ENCODE measurements at places on chromosomes 6 and 20.

DNA sequence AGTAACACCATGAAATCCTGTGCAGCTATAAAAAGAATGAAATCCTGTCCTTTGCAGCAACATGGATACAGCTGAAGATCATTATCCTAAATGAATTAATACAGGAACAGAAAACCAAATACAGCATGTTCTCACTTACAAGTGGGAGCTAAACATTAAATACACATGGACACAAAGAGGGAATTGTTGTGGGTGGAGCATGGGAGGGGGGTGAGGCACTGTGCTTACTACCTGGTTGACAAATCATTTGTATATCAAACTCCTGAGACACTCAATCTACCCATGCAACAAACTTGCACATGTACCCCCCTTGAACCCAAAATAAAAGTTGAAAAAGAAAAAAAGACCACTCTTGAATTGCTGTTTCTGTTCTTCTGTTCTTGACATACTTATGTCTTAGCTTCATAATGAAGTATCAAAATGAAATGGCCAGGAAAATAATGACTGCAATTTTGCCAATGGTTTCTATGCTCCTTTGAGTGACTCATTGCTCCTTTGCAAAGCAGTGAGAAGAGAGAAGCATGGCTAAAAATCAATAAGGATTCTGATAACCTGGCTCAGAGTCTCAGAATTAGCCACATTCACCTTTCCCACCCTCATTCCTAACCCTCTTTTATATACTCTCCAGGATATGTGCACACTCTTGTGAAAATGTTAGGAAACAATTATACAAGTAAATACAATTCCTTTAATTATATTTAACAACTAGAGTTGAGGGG, 71.0 kb downstream of the CYP39A1 start:
- no peak for DNase-seq

DNA sequence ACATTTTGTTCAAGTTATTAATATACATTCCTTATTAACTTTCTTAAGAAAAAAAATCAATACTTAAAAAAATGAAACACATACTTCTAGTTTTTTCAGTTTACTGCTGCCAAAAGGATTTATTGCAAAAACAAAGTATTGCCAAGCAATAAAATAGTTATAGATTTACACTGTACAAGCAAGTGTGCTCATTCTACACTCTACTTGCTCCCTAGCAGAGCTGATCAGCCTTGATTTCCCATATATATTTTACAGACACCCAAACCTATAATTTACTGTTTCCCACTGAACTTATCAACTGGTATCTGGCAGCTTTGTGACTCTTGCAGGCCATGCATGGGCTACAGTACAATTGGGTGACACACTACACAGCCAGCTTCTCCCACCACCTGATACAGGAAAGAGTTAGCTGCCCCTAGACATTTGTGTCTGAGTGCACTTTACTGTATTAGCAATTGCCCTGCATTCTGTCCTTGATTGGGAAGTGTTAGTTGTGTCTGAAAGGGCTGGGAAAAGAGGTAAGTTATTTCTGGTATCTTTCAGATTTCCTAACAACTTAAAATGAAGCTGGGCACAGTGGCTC, 156.0 kb upstream of the BEND3 start:
- DNase-seq, result no peak

DNA sequence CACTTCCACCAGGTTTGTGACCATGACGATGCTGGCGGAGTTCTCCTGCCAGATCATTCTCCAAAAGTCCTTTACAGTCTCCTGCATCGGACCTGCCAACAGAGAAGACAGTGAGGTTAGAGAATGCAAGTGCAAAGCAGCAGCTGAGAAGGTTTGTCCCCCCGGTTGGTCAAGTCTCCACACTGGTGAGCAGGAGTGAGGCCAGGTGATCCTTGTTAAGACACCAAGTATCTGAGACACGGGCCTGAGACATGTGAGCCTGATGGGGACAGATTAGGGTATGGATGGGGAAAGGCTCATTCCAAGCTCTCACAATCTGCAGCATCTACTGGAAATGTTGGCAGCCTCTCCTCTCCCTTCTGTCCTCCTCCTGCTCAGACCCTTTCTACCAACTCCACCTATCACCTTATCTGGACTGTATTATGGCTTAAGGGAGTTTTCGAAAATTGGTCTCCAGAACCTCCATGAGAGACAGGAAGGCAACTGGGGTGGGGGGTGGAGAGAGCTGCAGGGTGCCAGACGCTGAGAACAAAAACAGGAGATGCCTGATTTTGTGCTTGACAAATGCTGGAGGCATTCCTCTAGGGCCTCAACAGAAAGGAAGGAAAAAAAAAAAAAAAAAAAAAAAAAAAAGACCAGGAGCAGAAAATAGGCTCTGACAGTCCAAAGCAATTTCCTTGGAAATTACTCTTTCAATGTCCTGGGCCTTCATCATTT, 500.4 kb upstream of the CHD6 start:
- DNase-seq, result no peak

DNA sequence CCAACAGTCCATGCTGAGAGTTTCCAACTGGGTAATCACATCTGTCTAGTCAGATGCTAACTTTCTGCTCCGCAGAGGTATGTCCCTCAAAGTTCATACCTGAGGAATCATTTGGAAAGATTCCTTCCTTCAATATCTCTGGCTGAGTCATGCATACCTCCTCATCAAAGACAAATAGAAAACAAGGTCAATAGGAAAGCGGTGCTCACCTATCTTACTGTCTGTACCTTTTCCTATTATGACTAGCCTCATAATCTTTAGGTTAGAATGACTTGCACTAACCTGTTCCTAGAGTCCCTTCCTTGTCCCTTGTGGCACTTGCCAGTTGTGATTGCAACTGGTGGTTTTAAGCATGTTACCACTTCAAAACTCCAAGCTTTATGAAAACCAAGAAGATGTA, 78.2 kb upstream of the PTPRK start:
- DNase-seq, result no peak

GRCh38 chr6:141685416-141685815, 447.3 kb upstream of the GJE1 start:
- no peak for DNase-seq

DNA sequence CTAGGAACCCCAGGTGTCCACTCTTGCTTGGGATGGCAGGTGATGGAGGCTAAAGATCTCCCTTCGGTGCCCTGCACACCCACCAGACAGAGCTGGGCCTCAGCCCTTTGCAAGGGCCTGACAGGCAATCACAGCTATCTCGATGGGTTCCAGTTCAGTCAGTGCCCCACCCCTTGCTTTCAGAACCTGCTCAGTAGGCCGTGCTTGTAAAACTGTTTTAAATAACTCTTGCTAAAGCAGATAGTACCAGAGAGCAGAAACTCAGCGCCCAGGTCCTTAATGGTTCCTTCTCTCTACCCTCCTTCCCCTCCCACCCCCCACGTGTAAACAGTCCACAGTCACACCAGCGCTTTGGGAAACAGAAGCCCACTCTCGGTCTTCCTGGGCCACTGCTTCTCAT, 39.2 kb downstream of the C6orf132 start:
- no peak for DNase-seq

GRCh38 chr6:6362056-6362840, 41.8 kb upstream of the F13A1 start:
- DNase-seq, result no peak

DNA sequence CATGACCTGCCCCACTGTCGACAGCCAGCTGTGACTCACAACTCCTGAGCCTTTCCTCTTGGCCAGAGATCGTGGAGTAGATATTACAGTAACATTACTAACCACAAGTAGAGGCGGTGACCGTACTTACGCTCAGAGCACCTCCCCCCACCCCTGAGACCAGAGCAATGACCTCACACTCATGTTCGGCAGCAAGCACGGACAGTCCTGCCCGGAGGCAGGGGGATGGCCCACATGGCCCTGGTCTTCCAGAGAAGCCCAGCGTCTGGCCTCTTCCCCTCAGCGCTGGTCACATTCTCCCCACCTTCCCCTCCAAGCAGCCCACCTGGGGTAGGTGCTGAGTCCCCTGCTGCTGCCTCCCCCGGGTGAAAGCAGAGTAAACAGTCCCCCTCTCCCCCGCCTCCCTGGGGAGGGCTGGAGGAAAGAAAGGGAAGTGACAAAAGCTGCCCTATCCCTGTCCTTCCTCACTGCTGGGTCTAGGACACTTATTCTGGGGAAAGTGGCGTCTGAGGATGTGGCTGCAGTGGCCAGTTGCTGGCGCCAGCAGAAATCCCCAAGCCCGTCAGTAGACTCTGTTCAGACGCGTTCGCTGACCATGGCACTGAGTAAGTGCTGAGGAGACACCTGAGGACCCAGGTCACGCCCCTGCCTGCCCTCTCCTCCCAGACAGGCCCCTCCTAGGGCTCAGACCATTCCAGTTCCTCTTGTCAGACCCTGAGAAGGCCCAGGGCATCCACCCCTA, 68.5 kb downstream of the MRPL14 start:
- peak; percentile 97 for DNase-seq

- no peak for DNase-seq
Measured at GRCh38 chr6:146578054-146578453, 20.7 kb upstream of the ADGB start.

GRCh38 chr6:44685213-44685612, 297.7 kb downstream of the CDC5L start:
- DNase-seq, result no peak

- no peak for DNase-seq
Measured at GRCh38 chr6:30974490-30975252, 8.8 kb upstream of the MUC21 start.

DNA sequence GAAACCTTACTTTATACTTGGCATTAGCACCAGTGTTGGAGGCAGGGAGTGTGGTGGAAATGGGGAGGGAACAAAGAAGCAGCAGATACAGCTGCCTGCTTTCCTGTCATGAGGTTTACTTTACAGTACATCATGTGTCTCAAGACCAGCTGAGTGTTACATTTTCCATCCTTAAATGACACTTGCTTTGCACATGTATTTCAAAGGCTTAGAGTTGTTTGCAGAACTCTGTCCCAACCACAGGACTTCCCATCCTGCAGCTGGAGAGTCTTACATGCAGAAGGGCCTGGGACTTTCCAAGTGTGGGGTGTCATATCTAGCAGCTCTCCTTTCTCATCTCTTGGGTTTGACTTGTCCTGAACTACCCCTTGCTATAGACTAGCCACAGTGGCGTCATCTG, 395.9 kb downstream of the DHX35 start:
- no peak for DNase-seq

DNA sequence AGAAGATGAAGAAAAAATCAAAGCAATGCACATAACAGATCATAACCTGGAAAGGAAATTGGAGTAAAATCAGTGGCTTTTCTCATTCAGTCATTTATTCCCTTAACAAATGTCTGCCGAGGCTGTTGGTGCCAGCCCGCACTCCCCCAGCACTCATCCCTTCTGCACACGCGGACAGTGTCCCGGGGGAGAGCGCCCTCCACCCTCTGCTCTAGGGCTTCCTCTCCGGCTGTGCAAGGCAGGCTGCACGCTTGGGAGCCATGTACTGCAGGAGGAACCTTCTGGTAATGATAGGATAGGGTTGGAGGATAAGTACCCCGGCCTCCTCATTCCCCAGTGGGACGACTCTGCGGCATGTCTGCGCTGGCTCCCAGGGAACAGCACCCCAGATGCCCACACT, 134.5 kb downstream of the PAX1 start:
- no peak for DNase-seq

- DNase-seq, result no peak
Measured at GRCh38 chr6:89071036-89071435, 9.5 kb upstream of the PNRC1 start.

DNA sequence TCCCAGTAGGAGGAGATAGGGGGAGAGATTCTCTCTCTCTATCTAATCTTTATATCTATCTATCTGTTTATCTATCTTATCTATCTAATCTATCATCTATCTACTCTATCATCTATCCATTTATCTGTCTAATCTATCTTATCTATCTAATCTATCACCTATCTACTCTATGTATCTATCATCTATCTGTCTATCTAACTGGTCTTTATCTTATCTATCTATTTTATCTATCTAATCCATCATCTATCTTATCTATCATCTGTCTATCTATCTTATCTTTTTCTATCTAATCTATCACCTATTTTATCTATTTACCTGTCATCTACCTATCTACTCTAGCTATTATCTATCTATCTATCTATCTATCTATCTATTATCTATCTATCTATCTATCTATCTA, 109.4 kb downstream of the FNDC1 start:
- DNase-seq, result no peak

GRCh38 chr20:44566018-44566417, 16.4 kb upstream of the PKIG start:
- no peak for DNase-seq

- no peak for DNase-seq
Measured at GRCh38 chr6:82367704-82368103, 4.1 kb downstream of the TPBG start.

- DNase-seq, result no peak
Measured at GRCh38 chr6:74867291-74867690, 338.6 kb downstream of the COL12A1 start.

GRCh38 chr6:56996401-56996800, 41.5 kb downstream of the BEND6 start:
- DNase-seq, result no peak

DNA sequence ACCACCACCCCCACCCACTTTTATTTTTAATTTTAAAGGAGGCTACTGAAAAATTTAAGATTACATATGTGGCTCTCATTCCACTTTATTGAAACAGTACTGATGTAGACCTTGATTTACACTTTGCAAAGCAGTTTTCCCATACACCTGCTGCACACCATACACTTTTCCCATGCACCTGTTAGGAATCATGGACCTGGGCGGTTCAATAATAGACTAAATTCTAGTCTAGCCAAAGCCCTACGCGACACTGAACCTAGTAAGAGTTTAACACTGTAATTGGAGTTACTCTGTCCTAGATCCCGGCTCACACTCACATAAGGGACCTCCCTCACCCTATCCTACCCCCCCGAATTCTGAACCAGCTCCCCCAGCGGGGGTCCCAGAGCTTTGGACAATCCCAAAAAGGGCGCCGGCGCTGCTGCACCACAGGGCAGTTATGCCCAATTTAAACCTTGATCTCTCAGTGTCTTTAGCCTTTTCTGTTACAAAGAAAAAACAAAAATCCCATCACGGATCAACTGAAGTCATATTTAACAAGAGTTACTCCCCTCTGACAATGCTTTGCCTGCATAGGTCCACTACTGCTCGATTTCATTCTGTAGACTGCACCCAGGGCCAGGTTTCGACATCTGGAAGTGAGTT, 2.4 kb upstream of the GCLC start:
- no peak for DNase-seq

DNA sequence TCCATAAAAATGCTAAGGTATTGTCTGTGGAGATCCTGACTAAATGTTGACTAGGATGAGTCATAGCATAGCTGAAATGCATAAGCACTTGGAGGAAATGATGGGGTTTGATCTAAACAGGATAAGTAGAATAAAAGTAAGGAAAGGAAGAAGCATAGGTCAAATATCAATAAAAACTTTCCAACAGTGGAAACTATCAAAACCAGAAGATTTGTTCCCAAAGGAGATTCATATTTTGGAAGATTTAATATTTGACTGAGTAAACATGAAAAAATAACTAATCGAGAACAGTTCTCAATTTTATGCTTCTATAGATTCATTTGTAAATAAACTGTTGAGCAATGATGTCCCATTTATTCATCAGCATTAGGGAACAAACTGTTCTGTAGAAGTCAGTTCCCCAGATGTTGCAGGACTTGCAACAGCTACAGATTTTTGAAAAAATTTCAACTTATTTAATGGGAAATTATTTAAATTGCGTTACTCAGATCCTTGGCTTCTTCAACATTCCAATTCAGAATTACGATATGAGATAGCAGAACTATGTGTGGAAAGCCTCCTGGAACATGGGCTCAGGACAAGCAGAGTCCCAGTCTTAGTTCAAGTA, 133.7 kb upstream of the TBX18 start:
- no peak for DNase-seq
